Esophagus (tissue), 2 donors: ENCODE measurements at places on chromosomes 2 and 18. TPM values are rescaled to one million over a fixed set of nuclear protein-coding genes. Genes with fewer than 3 reads are reported as not detected.

Gene RAPGEF4
- 3.1 TPM for polyA plus RNA-seq

Gene NEU2
- polyA plus RNA-seq, result not detected

Gene GRHL1
- polyA plus RNA-seq, result 94.7 TPM

Gene BOK
- 38.7 TPM for polyA plus RNA-seq

Gene SOX11
- polyA plus RNA-seq, result not detected

Gene RNF138
- polyA plus RNA-seq, result 7.4 TPM

Gene CNTNAP5
- polyA plus RNA-seq, result not detected
